Daoy (cell line): ENCODE measurements at places on chromosomes 6 and 20. TPM values are rescaled to one million over a fixed set of nuclear protein-coding genes. Genes with fewer than 3 reads are reported as not detected.

- DNase-seq: no peak
Observed at GRCh38 chr6:4412077-4412476, 276.7 kb upstream of the ECI2 start.

DNA sequence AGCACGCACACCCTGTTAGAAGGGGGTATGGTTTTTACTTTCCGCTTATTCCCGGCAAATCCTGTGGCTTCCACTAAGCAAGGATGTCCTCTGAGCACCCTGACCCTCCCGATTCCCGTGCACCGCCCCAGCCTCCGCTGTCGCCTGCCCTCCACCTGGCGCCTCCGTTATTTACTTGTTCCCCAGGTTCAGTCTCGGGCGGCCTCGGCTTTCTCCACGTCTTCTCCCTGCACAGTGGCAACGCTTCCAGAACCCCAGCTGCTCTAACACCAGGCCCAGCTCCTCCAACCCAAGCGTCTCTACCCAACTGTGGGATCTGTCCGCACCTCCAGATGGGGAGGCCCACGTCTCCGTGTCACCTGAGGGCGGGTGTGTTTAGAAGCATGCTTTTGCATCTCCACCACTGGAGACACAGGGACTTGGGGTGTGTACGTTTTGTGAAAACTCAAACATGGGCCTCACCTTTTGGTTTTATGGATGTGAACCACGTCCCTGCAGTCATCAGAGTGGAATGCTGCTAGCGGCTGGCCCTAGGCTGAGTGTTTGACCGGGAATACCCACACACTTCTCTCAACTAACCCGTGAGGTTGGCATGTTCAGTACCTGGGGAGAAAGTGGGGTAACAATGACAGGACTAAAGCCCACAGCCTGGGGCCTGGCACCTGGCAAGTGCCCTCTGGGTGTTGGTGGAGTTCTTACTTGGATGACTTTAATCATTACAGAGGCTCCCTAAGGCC lies 79.9 kb downstream of the THBS2 start:
- DNase-seq: peak; percentile 73

- DNase-seq: peak; percentile 9
Observed at GRCh38 chr20:58018590-58018989, 209.9 kb downstream of the ANKRD60 start.

- no peak for DNase-seq
Observed at GRCh38 chr6:115004204-115004603, 661.4 kb upstream of the HS3ST5 start.

DNA sequence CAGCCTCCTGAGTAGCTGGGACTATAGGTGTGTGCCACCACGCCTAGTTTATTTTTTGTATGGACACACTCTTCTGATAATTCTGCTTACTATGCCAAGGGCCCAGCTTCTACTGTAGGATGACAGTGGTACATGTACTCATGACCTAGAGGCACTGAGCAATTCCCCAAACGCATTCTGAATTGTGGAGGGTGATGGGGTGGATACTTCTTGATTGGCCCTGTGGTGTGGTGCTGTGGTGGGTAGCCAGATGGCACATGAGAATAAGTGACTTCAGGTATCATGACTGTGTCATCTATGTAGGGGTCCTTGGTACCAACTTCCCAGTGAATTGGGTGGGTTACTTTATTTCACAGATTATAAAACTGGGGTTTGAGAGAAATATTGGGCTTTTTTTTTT lies 11.0 kb downstream of the DNMT3B start:
- no peak for DNase-seq

DNA sequence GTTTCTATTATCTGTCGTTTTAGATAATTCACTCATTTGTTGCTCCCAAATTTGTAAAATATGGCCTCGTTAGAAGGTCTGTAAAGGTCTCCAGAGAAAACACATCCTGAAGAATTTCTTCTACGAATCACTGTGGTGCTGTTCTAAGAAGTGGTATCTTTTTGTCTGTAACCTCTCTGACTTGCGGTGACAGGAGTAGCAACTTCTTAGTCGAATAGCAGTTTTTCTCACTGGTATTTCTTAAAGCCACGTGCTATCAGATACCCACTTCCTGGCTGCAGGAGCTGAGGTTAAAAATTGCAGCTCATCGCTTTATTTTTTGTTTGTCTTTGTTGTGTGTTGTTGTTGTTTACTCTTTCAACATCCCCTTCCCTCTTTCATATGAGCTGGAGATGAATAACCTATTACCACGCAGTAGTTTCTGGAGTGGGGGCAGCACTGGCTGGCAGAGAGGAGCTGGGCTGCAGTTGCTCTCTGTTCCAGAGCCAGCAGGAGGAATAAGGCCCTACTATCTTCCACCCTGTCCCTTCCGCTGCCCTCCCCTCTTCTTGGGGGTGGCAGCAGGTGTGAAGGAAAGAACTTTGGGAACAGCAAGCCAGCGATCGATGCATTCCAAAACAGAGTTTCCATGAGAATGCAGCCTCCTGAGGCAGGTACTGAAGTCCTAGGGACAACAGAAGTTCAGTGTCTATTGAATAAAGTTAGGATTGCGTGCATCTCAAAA lies 64.7 kb downstream of the C6orf118 start:
- DNase-seq: no peak

DNA sequence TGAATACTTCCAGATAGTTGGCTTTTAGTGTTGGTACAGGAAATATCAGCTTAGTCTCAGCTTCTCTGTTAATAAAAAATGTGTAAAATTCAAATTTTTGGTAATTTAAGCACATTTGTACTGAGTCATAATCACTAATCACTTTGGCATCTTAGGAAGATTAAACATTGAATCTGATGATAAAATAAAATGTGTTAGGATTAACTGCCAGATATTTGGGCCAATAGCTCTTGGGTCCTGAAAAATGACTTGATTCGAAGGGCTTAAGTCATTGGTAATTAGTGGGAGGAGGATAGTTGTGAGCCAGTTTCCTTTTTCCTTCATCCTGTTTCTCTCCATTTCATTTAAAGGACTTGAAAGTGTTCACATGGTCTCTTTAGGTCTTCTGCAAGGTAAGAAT lies 426.1 kb downstream of the RFPL4B start:
- no peak for DNase-seq

- DNase-seq: no peak
Observed at GRCh38 chr6:165864218-165864617, 201.2 kb upstream of the PDE10A start.

DNA sequence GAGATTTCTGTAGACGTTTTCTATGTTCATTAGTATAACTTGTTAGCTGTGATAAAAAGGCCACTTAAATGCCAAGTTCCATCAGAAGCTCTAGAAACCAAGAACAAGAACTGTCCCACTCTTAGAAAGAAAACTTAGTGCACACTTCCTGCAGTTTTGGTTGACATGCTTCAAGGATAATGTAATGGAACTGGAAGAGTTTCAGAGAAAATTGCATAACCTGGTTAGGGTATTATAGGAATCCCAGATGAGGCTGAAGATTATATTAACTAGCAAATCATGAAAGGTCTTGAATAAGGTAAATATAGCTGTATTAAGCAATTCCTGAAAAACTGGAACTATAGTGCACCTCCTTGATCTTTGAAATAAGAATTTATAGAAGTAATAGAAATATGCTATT lies 1.8 kb upstream of the PHACTR2 start:
- DNase-seq: no peak

DNA sequence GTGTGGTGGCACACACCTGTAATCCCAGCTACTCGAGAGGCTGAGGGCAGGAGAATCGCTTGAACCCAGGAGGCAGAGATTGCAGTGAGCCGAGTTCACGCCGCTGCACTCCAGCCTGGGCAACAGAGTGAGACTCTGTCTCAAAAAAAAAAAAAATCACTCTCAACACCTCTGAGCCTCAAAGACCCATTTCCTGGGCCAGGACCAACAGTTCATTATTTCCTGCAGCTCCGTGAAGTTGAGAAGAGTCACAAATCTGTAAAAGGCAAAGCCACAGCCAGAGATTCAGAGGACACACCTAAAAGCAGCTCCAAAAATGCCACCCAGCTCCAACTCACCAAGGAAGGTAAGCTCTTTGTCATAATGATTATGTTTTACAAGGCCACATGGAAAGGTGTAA lies 15.2 kb upstream of the NOP56 start:
- no peak for DNase-seq

DNA sequence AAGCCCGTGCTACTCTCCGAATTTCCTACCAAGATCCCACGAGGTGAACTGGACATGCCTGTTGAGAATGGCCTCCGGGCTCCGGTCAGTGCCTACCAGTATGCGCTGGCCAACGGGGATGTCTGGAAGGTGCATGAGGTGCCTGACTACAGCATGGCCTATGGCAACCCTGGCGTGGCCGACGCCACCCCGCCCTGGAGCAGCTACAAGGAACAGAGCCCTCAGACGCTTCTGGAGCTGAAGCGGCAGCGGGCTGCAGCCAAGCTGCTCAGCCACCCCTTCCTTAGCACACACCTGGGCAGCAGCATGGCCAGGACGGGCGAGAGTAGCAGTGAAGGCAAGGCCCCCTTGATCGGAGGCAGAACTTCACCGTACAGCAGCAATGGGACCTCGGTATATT lies 8.0 kb upstream of the FAM83D start:
- DNase-seq: no peak

The KIF6 gene
- 0.11 and 4.7 TPM in 2 replicates for total RNA-seq

- peak; percentile 57 for DNase-seq
Observed at GRCh38 chr6:121652726-121653623, 217.5 kb downstream of the GJA1 start.

- no peak for DNase-seq
Observed at GRCh38 chr6:125585470-125585869, 164.0 kb upstream of the HEY2 start.

GRCh38 chr20:10800288-10800687 lies 126.5 kb upstream of the JAG1 start:
- DNase-seq: no peak

DNA sequence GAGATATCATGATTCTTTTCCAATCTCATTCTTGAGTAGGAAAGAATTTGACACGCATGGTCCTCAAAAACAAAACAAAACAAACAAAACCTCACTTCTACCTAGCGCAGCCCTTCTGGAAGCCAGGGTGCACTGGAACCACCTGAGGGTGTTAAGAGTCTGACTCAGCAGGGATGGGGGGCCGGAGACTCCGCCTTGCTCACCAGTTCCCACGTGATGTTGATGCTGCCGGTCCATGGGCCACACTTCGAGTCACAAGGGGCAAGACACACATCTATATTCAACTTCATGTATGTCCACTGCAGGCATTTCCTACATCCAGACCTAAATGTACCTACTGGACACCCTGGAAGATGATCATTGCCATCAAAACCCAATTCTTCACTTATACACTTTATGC lies 30.4 kb downstream of the BFSP1 start:
- DNase-seq: no peak

The EEF1A2 gene
- total RNA-seq: 3.9 and 6.4 TPM in 2 replicates

The CCDC170 gene
- not detected in 2 replicates for total RNA-seq

DNA sequence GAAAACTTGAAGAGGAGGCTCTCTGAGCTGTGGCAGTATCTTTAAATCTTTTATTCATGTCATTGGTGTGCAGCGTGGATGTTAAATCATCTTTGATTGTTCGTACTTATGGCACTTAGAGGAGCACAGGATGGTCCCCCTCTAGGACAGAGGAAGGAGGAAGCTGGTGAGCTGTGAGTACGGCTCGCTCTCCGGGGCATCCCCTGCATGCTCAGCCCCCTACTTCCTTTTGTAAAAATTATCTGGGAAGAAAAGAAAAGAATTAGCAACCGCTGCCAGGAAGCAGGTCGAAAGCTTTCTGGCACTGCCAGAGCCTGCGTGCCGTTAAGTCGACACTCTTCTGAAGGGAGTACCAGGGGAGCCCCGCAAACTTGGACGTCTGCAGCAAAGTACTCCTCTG lies 158.5 kb downstream of the SYNDIG1 start:
- no peak for DNase-seq

The CALHM5 gene
- 2.7 and 3.2 TPM in 2 replicates for total RNA-seq

- DNase-seq: peak; percentile 11
Observed at GRCh38 chr6:23176883-23177282, 607.5 kb downstream of the HDGFL1 start.

The FHL5 gene
- total RNA-seq: not detected in 2 replicates

The NRN1 gene
- 38.3 and 47.5 TPM in 2 replicates for total RNA-seq

DNA sequence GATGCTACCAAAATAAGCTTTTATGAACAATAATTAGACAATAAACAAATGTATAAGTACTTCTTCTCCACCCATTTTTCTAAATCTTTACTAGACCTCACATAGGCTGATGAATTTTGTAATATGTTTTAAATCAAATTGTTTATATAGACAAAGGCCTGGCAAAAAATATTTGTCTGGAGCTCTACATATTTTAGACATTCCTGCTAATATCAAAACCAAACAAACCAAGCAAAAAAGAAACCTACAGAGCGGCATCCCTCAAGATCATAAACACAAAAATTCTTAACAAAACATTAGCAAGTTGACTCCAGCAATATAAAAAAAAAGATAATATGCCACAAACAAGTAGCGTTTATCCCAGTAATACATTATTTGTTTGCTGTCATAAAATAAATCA lies 87.2 kb downstream of the ADAT2 start:
- DNase-seq: no peak

DNA sequence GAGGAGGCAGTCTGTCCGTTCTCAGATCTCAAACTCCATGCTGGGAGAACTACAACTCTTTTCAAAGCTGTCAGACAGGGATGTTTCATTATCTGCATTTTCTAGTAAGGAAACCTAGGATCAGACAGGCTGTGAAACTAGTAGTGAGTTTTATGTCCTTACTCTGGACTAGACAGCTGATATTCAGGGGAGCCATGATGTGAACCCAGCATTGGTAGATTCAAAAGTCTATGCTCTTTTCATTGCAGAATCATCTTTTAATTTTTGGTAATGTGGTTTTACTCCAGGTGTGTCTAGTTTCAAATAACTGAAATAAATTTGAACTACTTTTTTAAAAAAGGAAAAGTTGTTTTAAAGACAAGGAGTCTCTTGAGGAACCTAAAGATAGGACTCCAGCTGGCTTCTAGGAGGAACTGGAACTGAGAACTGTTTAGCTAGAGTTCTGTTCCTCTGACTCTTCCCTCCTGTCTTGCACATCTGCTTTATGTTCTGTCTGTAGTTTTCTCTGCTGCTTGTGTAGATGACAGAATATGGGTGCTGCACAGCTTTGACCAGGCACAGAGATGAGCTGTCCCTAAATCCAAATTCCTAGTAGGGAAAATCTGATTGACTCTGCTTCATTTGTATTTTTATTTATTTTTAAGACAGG lies 27.8 kb upstream of the RNF144B start:
- no peak for DNase-seq

DNA sequence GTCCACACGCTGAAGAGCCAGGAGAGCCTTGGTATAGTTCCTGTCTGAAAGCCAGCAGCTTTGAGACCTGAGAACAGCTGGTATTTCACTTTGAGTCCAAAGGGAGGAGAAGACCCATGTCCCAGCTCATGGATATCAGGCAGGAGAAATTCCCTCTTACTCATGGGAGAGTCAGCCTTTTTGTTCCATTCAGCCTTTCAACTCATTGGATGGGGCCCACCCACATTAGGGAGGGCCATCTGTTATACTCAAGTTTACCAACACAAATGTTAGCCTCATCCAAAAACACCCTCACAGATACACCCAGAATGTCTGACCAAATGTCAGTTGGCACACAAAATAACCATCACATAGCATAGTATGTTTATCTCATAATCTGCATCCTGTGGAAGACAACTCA lies 80.1 kb downstream of the GMDS start:
- DNase-seq: no peak

GRCh38 chr6:156175433-156175832 lies 601.7 kb upstream of the ARID1B start:
- DNase-seq: no peak

- no peak for DNase-seq
Observed at GRCh38 chr6:164996838-164997237, 312.6 kb downstream of the C6orf118 start.
